ENCODE measurements at places on chromosomes 5 and 9.

- DNase-seq: no peak
Measured at GRCh38 chr9:78122631-78123030, 91.0 kb upstream of the GNAQ start.

DNA sequence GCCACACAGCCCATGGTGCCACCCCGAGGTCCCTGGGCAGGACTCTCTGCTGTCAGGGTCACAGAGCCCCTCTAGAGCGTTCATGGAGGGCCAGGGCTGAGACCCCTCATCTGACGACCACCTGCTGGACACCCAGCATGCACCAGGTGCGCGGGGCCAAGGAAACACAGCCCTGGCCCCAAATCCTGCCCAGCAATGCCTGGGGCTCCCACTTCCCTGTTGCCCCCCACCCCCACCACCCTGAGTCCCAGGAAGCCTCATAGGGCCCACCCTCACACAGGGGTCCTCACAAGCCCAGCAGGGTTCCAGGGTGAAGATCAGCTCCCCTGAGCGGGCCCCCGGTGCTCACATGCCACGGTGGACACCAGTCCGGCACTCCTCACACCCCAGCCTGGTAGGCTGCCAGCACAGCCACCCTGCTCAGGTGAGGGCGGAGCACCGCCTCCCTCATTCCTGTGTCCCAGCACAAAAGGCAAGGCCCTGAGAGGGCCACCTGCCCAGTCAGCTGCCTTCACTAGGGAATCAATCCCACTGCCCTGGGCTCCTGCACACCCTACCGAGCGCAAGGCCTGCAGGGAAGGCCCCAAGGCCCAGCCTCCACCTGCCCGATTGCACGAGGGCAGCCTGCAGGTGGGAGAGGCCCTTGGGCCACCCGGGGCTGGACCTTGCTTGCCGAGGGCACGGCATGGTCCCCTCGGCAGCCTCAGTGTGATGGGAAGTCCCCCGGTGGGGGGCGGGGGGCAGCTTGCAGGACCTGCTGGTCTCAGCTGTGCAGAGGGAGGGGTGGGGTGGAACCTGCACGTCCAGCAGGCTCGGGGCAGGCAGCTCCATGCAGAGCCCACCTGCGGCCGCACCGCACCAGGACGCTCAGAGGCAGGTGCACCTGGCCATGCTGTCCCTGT is 56.4 kb upstream of the UBAC1 start:
- DNase-seq: no peak

DNA sequence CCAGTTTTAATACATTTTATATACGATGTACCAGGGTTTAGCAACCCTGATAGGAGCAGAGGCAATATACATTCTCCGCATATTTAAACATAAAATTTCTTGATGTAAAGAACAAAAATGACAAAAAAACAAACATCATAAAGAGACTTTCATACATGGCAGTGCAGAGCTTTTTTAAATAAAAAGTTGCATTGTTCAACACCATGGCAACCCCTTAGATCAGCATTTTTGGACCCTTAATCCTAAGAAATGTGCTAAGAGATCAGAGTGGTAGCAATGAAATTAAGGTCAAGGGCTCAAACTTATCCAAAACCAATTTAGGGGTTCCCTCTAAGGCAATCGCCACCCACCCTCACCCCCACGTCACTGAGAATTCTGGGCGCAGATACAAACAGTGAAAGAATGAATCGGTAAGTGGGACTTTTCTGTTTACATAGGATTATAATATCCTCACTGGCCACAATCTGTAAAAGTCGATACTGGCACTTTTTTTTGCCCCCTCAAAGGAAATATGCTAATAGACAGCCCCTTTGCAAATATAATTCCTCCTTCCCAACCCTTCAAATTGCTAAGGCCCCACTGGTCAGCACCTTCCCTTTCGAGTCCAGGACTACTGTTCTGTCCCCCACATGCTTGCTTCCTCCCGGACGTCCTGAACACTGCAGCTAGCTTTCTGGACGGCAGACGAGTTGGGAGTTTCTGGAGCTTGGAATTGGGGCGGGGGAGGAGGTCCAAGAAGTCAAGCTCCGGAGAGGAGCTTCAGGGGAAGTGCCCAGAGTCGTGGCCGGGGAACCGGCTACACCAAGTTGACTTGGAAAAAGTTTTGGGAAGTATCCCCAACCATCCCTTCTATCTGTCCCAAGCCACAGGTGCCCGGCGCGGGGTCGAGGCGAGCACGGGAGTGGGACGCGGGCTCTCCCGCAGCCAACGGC is 2.2 kb downstream of the GAS1 start:
- DNase-seq: peak; percentile 55

DNA sequence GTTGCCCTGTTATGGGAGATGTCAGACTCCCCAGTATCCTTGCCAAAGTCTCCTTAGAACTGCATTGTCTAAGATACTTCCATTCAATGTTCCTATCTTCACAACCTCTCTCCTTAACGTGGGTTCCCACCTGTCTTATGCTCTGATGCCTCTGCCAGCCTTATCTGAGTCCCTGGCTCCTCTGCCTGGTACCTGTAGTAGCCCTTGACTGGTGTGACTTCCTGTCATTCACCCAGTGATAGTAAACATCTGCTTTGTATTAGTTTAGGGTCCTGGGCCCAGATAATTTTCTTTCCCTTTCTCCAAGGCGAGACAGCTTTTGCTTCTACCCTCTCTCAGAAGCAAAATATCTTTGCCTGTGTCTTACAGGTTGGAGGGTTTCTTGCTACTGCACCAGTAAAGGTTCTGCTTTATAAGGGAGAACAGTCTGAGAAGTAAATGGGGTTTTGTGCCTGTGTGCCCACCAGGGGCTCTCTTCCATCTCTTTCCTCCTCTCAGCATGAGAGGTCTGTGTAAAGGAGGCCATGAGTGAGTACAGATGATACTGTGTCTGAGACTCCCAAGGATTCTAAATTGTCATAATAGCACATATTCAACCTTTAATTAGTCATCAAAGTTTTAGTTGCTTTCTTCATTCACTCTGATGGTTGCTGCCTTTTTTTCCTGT is 220.8 kb downstream of the PRR16 start:
- no peak for DNase-seq

DNA sequence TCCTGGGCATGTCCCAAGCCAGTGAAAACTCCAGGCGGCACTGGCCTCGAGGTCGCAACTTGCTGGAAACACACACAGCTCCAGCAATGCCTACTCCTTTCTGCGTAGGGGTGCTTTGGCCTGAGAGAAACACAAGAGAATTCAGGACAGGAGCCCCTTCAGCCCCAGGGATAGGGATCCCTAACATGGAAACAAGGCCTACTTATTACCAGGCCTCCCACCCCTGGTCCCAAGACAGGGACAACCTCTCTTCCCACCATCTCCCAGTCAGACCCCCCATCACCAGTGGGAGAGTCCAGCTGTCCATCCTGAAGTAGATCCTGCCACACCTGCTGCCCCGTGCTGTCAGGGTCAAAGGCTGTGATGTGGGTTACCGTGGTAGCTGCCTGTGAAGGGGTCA is 7.8 kb downstream of the CREB3 start:
- no peak for DNase-seq

GRCh38 chr9:109349421-109349846 is 28.6 kb upstream of the EPB41L4B start:
- no peak for DNase-seq

DNA sequence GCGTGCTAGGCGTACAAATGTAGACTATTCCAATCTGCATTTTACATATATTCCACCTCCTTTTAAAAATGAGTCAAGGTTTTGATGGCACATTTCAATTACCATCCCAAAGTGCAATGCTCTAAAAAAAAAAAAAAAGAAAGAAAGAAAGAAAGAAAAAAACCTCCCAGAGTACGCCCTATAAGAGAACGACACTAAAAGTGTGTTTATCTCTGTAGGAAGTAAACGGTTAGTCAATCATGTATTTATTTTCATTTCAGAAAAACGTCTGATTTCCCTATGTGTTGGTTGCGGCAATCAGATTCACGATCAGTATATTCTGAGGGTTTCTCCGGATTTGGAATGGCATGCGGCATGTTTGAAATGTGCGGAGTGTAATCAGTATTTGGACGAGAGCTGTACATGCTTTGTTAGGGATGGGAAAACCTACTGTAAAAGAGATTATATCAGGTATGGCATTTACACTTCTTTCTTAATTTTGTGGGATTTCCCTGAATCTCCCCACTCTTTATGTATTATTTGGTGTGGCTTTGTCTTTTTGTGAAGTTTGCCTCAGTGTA is 1.1 kb downstream of the ISL1 start:
- DNase-seq: no peak

- DNase-seq: no peak
Measured at GRCh38 chr5:109030360-109031143, 282.9 kb downstream of the FER start.

DNA sequence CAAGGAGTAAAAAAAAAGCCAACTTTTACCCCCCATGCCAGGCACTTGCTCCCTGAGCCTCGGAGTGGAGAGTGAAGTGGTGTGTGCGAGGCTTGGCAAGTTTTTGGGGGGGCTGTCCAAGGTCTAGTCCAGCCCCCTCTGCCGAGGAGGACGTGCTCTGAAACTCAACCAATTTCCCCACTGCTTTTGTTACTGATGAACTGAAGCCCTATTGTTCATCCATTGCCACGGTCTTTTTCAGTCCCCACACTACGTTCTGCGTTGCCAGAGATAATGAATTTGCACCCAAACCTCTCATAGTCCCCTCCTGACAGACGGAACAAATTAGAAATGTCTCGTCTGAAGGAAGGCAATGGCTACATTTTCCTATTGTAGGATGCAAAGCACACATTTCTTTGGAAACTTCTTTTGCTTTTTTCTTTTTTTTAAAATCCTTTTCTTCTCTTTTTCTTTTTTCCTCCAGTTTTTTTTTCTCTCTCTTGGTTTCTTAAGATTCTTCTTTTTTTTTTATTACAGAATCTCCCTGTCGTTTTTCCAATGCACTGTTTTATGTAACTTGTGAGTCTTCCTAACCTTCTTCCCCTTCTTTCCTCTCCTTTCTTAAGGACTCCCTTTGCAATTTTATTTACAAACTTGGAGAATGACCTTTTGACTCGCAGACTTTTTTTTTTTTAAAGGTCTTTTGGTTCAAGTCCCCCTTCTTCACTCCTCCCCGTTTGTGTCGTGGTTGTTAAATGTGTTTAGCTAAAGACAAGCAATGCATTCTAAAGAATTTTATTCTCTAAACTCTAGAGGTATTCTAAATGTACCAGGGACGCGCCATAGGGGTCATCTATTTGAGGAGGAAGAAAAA is 209.5 kb downstream of the MEF2C start:
- no peak for DNase-seq

DNA sequence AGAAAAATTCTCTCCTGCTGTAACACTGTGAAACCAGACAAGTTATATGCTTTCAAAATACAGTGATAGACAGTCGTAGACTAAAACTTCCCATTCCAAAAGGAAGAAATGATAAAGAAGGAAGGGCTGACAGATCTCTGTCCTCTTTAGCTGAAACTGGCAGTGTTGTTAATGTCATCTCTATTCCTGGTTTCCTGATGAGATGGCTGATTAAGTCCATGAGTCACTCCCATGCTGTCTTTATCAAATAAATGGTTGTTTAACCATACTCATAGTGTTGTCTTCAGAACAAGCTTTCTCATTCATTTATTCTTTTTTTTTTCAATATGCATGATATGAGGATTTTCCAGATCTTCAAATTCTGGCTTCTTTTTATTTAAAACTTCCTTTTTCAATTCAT is 952.2 kb upstream of the WWC1 start:
- DNase-seq: no peak

GRCh38 chr5:126464959-126465358 is 41.8 kb downstream of the GRAMD2B start:
- no peak for DNase-seq

DNA sequence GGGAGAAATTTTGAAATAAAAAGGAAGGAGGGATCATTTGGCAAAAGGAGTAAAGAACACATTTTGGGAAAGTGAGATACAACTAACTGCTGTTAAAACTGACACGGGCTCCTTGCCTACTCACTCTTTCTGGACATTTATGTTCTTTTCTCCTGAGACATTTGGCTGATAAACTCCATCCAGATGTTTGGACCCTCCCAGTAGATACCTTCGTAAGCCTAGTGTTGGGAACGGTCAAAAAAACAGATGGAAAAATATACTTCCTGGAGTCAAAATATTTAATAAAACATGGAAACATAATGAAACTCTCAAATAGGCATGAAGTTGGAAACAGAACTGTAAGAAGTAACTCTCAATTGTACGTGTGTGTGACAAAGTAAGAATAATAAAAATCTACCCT is 360.1 kb upstream of the RIOK2 start:
- DNase-seq: no peak

DNA sequence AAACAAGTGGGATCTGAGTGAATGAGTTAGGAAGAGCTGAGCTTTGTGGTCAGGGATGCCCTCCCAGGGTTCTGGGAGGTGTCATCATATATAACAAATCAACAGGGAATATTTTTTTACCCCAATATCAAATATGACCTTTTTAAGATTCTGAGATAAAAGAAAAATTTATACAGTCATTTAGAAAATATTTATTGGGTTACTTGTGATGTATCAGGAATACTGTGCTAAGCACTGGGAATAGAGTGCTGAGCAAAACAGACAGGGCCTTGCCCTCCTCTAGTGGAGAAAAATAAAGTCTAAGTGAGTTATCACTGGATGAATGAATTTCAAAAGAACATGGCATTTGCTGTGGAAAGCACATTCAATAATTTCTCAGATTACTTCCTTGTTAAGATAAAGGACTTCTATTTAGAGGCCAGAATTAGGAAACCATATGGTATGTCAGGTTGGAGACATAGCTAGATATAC is 102.9 kb downstream of the BOD1 start:
- DNase-seq: no peak

DNA sequence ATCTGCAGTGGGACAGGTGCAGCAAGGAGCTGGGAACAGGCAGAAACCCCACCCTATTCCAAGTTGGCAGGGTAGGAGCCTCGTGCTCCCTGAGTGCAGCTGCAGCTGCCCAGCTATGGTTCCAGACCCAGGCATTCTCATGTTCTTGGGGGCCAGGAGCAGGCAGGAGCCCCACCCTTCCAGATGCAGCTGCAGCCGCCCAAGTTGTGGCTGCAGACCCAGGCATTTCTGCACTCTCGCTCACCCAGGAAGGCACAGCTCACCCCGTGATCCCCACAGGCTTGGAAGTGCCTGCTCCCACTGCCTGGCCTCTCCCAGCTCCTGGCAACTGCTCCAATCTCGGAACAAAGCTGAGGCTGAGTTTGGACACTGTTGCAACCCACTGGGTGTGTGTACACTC is 275.8 kb upstream of the ADRA1B start:
- DNase-seq: no peak
